Trophoblast cell (in vitro differentiated cells and primary cell): ENCODE measurements at places on chromosomes 6 and 20.

- no peaks in the 10 kb centered on the region for H3K27me3 ChIP-seq
- H3K27ac ChIP-seq = no peak overlapping the region
- H3K4me3 ChIP-seq = no peak overlapping the region
- no peaks in the 10 kb centered on the region for H3K4me1 ChIP-seq
Measured at GRCh38 chr20:46997187-46997586, 102.5 kb downstream of the EYA2 start.

DNA sequence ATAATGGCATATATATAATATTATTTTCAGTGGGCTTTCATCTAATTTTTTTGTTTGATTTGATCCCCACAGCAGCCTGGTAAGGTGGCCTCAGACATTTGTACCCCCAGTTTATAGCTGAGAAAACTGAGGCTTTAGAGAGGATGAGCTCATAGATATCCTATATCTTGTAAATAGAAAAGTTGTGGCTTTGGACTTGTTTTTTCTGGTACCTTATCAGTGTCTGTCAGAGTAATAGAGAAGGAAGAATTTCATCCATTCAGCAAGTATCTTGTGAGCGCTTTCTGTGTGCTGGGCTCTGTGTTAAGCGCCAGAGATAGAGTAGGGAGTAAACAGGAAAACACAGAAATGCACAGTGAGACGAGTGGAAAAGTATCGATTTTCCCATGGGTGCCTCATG lies 27.9 kb downstream of the TAF11 start:
- H3K27me3 ChIP-seq = no peaks in the 10 kb centered on the region
- peaks cover 26% of the 10 kb centered on the region for H3K36me3 ChIP-seq
- no peak for DNase-seq
- H3K4me1 ChIP-seq = no peaks in the 10 kb centered on the region

- H3K4me1 ChIP-seq = no peaks in the 10 kb centered on the region
- H3K27me3 ChIP-seq = no peaks in the 10 kb centered on the region
- no peaks in the 10 kb centered on the region for H3K36me3 ChIP-seq
- no peak for DNase-seq
Measured at GRCh38 chr20:40875116-40876085, 153.2 kb upstream of the TOP1 start.

- H3K27ac ChIP-seq = no peak within 1 kb of the TSS
- DNase-seq = no peak
- peaks cover 7% of the 10 kb centered on the region for H3K4me1 ChIP-seq
Measured at GRCh38 chr20:1001911-1002681, at the start of gene RSPO4. Gene RSPO4 (minus strand): TSS chr20:1002311. CDS start chr20:1002164, 147 bp downstream.

DNA sequence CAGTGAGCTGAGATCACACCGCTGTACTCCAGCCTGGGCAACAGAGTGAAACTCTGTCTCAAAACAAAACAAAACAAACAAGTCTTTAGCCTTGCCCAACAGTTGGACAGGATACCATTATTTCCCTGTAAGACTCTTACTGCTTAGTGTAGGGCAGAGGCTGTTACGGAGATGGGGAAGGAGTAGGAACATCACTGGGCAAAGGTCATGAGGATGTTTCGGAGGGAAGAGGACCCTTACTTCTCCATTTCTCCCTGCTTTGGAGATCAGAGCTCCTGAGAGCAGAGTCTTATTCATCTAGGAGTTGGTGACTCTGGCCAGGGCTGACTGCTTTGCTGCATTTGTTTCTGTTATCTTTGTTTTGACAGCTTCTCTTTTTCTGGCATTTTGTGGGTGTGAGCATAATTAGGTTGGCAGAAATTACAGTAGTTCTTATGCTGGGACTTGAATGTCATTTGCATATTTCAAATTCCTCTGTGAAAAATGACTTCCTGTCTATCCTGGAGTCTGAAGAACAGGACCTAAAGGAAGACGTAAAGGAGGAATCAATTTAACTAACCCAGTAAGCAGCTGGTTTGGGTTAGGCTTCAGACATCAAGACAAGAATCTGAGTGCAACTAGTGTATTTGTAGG lies 89.0 kb downstream of the CDS2 start:
- no peaks in the 10 kb centered on the region for H3K27me3 ChIP-seq
- no peaks in the 10 kb centered on the region for H3K4me1 ChIP-seq
- no peak overlapping the region for H3K4me3 ChIP-seq
- DNase-seq = no peak
- peaks cover 4% of the 10 kb centered on the region for H3K36me3 ChIP-seq

DNA sequence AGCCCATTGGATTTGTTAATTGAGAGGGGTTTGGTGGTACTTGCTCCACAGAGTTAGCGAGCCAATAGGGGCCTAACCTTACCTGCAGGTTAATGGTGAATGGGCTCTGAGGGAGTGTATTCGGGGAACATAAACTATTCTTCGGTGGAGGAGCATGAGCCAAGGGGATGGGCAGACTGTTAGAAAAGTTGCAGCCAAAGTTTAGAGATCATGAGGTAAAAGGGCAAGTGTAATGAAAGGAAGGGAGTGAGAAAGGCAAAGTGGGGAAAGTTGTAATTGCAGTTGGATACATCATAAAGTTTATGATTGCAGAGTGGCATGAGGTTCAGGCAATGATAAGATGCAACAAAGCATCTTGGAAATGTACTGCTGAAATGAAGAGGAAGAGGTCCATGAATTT lies 142.1 kb upstream of the TBX18 start:
- H3K4me1 ChIP-seq = no peaks in the 10 kb centered on the region
- H3K27me3 ChIP-seq = no peaks in the 10 kb centered on the region
- DNase-seq = no peak
- H3K27ac ChIP-seq = no peak overlapping the region

GRCh38 chr6:511488-512137 lies 120.1 kb downstream of the IRF4 start:
- no peaks in the 10 kb centered on the region for H3K27me3 ChIP-seq
- no peak overlapping the region for H3K27ac ChIP-seq
- no peak overlapping the region for H3K4me3 ChIP-seq
- no peaks in the 10 kb centered on the region for H3K36me3 ChIP-seq

DNA sequence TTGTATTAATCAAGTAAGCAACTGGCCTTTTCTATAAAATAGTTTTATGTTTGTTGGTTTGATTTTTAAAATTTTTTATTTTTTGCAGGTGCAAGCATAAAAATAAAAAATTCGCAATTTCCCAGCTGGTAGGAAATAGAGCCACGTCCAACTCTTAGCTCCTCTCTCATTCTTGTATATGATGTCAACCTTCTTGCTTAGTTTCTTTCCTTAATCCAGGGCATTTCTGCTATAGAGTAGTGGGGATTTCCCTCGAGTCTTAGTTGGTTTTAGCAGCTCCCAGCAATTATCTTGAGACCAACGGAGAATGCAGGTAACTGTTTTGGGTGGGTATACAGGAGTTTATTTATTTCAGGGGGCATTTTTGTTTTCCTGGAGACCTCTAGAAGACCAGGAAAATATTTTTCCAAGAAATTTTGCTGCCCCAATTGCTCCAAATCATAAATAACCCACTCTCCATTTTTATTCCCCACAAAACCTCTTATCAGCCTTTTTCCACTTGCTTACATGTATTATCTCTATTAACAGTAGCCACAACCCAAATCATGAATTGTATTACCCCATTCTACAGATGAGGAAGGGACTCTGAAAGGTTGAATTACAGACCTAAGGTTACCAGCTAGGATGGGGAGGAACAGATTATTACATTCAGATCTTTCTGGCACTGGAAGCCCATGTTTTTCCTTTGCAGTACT lies 18.4 kb downstream of the PHACTR2 start:
- H3K27me3 ChIP-seq = no peaks in the 10 kb centered on the region
- H3K4me3 ChIP-seq = no peak overlapping the region
- no peak for DNase-seq
- peaks cover 6% of the 10 kb centered on the region for H3K36me3 ChIP-seq
- peaks cover 8% of the 10 kb centered on the region for H3K4me1 ChIP-seq

DNA sequence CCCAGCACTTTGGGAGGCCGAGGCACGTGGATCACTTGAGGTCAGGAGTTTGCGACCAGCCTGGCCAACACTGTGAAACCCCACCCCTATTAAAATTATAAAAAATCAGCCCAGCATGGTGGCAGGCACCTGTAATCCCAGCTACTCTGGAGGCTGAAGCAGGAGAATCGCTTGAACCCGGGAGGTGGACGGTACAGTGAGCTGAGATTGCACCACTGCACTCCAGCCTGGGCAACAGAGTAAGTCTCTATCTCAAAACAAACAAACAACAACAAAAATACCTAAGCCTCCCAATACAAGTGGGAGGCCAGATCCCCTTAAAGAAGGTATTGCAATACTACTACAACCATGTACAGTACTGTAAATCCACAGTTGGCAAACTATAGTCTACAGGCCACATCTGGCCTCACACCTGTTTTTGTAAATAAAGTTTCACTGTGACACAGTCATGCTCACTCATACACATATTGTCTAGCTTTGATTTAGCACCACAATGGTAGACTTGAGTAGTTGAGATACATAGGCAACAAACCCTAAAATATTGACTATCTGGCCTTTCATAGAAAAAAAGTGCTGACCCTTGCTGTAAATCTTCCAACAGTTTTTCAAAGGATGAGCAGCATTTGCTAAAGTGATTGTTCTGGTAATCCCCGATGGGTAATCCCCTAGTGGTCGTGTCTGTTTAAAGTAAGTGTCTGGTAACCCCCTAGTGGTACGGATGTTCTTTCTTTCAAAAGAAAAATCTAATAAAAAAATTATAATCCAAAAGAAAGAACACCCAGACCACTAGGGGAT lies 202.0 kb downstream of the RNGTT start:
- no peak overlapping the region for H3K27ac ChIP-seq
- DNase-seq = no peak
- no peak overlapping the region for H3K4me3 ChIP-seq
- no peaks in the 10 kb centered on the region for H3K27me3 ChIP-seq

- no peak overlapping the region for H3K4me3 ChIP-seq
- no peaks in the 10 kb centered on the region for H3K36me3 ChIP-seq
- DNase-seq = no peak
- H3K27ac ChIP-seq = no peak overlapping the region
- no peaks in the 10 kb centered on the region for H3K27me3 ChIP-seq
Measured at GRCh38 chr6:56062836-56063235, 184.5 kb downstream of the COL21A1 start.

GRCh38 chr20:55353206-55353605 lies 652.1 kb downstream of the CBLN4 start:
- H3K27ac ChIP-seq = no peak overlapping the region
- H3K4me1 ChIP-seq = no peaks in the 10 kb centered on the region
- no peaks in the 10 kb centered on the region for H3K36me3 ChIP-seq
- H3K4me3 ChIP-seq = no peak overlapping the region
- H3K27me3 ChIP-seq = no peaks in the 10 kb centered on the region

DNA sequence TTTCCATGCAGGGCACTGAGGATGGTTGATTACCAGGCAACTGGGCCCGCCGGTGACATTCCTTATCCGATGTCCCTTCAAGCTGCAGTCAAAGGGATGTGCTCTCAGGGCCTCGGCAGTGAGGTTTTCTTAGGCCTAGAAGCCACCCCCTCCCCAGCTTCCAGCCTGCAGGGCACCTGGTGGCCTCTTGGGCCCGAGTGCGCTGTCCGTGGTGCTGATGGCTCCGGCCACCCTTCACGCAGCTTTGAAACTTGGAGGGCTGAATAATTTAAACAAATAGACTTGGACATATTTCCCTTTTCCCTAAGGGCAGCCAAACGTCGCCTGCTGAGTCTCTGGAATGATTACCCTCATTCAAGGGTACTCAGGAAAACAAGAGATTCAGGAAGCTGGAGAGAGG lies 8.9 kb upstream of the MLN start:
- H3K36me3 ChIP-seq = no peaks in the 10 kb centered on the region
- DNase-seq = peak; percentile 42

DNA sequence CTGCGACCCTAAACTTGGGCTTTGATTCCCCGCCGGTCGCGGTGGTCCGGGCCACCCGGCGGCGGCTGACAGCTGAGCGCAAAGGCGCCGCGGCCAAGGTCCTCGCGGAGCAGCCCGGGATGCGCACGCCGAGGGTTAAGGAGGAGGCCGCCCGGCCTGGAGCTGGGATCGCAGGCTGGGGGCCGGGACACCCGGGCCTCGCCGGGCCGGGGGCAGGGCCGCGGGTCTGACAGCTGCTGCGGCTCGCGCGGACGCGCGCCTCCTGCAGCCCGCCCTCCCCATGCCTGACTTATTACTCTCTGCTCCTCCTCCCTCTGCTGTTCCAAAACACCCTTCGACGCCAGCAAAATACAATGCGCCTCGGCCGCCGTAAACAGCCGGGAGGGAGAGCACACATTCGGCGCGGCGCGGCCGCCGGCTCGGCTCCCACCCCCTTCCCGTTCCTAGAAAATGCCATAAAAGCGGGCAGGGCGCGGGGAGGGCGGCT lies 746 bp downstream of the BACH2 start:
- H3K27ac ChIP-seq = peak overlapping the region; percentile 18
- no peaks in the 10 kb centered on the region for H3K36me3 ChIP-seq

- no peaks in the 10 kb centered on the region for H3K27me3 ChIP-seq
- H3K36me3 ChIP-seq = no peaks in the 10 kb centered on the region
- DNase-seq = no peak
- no peak overlapping the region for H3K4me3 ChIP-seq
- no peaks in the 10 kb centered on the region for H3K4me1 ChIP-seq
Measured at GRCh38 chr6:98695091-98695801, 139.1 kb upstream of the POU3F2 start.

DNA sequence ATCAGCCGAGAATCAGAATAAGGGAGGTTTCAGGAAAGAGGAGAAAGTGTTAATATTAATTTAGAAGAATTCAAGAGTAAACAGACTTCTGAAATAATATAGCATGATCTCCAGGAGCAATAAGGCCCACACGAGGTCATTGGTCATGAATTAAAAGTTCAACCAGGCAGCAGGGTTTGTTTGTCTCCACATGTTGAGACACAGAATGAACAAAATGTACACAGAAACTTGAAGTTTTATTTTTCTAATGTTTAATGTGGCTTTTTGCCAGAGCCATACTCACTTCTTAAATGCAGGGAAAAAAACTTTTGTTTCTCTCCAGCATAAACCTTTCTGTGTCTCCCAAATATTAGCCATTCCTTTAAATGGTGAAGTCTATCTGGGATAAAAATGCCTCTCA lies 504.5 kb downstream of the HDGFL1 start:
- H3K36me3 ChIP-seq = no peaks in the 10 kb centered on the region
- H3K4me3 ChIP-seq = no peak overlapping the region
- H3K27me3 ChIP-seq = no peaks in the 10 kb centered on the region

DNA sequence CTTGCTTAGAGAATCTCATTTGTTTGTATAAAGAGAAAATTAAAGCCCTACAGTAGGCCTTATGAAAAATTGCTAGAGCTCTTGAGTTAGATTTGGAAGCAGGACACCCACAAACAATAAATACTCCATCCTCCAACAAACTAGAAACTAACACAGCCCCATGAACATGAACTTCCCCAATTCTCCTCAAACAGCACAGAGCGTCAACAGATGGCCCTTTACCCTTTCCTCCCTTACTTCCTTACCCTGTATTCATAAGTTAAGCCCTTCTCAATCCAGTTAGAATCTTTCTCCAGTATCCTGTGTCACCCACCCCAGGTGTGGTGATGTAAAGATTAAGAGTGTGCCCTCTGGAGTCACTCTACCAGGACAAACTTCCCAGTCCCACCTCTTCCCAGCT lies 113.7 kb downstream of the UNC5CL start:
- no peak overlapping the region for H3K4me3 ChIP-seq
- no peak for DNase-seq
- H3K27ac ChIP-seq = no peak overlapping the region
- H3K36me3 ChIP-seq = no peaks in the 10 kb centered on the region
